ENCODE measurements at places on chromosomes 1 and 21.

GRCh38 chr1:172169836-172170235 is 250.6 kb upstream of the C1orf105 start:
- DNase-seq = no peak

DNA sequence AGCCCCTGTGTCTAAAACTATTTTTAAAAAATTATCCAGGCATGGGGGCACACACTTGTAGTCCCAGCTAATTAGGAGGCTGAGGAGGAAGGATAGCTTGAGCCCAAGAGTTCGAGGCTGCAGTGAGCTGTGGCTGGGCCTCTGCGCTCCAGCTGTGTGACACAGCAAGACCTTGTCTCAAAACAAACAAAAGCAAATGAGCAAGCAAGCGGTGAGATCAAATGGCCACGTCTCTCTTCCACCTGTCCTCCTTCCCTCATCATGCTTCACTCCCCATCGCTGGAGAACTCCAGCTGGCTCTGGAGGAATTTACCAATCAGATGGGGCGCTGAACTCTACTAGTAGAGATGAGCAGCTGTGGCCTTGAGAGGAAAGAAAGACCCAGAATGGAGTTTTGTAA is 14.0 kb upstream of the REN start:
- DNase-seq = no peak

DNA sequence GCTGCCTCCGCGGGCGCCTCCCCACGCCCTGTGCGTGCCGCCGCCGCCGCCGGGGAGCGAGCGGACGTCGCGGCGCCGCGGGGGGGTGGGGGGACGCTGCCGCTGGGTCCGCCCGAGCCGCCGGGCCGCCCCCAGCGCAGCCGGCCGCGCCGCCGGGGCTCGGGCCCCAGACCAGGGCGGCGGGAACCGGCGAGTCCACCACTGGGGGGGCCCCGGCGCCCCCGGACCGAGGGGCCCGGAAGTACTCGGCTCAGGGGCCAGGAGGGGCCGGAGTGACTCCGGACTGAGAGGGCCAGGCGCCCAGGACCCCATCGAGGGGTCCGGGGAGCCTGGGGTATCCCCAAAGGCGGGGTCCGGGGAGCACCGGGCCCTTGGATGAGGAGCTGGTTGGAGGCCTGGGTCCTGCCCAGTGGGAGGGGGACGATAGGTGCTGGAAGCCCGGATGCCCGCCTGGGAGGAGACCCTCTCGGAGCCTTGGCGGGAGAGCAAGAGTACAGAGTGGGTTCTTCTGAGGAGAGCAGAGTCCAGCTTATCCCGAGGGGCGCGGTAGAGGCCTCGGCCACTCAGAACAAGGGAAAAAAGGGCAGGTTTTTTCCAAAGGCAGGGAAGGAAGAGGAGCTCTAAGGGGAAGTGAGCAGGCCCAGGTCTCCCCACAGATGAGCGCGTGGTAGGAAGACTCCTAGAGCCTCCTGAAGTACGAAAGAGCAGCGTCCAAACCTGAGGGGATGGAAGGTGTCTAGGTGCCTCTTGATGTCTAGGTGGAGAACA is 556 bp downstream of the GMEB1 start:
- peak; percentile 40 for DNase-seq

DNA sequence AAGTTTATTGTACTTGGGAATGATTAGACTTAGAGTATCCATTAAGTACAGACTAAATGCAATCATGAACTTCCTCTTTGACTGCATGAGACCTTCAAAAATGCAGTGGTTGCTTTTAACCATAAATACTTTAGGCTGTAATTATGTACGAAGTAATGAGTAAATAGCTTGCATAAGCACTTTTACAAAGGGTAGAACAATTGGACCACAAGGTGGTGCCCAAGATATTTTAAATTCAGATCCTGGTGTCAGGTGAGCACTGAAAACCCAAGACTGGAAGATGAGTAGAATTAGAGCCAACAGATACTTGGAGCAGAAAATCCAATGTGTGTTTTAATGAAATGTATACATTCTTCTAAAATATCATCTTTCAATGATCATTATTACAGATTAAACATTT is 43.4 kb upstream of the RHOU start:
- peak; percentile 47 for DNase-seq

GRCh38 chr21:41752231-41752681 is 14.6 kb downstream of the RIPK4 start:
- DNase-seq = peak; percentile 56

DNA sequence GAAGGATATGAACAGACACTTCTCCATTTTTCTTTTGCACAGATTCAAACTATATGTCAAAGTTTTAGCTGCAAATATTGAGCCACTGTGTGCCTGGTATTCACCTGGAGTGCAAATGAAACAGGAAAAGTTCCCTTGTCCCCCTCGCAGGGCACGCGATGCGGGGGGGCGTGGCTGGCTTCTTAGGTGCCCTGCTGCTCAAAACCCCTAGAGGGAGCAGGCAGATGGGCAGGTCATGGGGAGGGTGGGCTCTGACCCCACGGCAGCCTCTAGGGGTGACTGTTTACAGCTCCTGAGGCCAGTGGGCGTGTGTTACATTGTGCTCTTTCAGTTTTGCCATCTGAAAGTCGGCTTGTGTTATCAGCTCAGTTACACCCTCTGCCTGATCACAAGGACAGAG is 931.2 kb upstream of the B3GALT2 start:
- no peak for DNase-seq

DNA sequence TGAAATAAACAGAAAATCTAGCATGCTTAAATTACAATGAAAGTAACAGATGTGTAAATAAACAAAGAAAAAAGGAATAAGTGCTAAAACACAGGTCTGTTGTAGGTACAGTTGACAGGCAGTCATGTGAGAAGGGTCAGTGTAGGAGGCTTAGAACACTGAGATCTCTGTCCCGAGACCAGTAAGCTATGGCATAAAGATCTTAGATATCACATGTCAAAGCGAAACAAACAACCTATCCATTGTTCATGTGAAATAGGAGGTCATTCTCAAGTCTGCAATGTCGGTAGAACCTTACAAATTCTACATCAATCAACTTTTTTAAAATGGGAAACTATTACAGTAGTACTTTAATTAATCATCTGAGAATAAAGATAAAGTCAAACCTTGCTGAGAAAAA is 428.9 kb upstream of the ADGRL2 start:
- DNase-seq = no peak

DNA sequence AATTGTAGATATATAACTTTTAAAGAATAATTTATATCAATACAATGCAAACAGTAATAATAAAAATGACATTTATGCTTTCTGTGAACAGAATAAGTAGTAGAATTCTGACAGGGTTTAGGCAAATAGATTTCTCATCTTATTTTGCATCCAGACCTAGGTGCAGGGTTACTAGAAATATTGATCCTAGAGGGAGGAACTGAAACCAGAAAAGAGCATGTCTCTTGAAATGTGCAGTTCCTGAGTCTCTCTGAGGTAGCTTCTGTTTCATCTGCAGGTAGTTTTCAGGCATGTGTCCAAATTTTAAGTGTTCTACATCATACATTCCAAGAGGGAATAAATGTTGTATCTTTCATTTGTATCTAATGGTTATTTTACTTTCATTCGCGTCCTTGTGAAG is 631.9 kb upstream of the ADGRL4 start:
- no peak for DNase-seq

DNA sequence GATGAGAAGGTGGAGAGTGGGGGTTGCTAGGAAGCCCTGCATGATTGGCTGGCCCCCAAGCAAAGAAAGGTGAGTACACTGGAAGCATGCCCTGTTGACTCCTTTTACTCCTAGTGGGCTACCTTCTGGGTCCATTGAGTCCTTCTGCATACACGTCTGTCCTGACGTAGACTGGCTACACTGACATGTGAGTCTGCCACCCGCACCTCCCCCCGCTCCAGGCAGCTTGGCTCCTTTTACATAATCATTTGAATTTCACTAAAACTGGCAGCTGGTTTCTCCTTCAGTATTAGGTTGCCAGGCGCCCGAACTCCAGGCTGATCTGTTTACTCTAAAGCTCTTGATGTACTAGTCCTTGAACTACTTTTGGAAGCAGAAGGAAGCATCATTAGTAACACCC is 8.7 kb downstream of the MRPS21 start:
- no peak for DNase-seq

- no peak for DNase-seq
Measured at GRCh38 chr1:47507881-47508701, 70.2 kb downstream of the FOXD2 start.

All from astrocyte of the spinal cord (primary cell).